Activated naive CD8-positive, alpha-beta T cell treated with anti-CD3 and anti-CD28 coated beads for 36 hours (primary cell): ENCODE measurements at places on chromosomes 12 and 14. TPM values are rescaled to one million over a fixed set of nuclear protein-coding genes. Genes with fewer than 3 reads are reported as not detected.

ZFYVE26 gene
- total RNA-seq = 20.0 TPM

IRAK3 gene
- 0.30 TPM for total RNA-seq

RNU4-1 gene
- 829 TPM for total RNA-seq

ALG10 gene
- 18.8 TPM for total RNA-seq

RAD9B gene
- 3.2 TPM for total RNA-seq

BHLHE41 gene
- not detected for total RNA-seq

SLC6A15 gene
- 0.14 TPM for total RNA-seq

MYO1H gene
- total RNA-seq = not detected
